ENCODE measurements at places on chromosomes 6 and 20. TPM values are rescaled to one million over a fixed set of nuclear protein-coding genes. Genes with fewer than 3 reads are reported as not detected.

DNA sequence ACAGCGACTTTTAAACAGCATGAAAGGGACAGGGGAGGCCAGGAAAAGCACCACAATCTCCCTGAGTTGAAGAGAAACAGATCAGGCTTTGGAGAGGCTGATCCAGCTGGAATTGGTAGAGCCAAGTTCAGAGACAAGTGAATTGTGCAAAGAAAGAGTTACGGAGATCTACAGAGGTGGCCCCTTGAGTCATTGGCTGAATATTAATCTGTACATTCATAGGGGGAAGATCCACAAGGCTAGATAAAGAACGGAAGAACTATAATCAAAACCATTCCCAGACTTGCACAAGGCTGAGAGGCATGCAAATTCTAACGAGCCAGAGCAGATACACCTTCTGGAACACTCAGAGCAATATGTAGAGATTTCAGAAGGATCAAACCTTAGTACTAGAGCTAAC, 14.2 kb upstream of the FOXQ1 start:
- no peak for DNase-seq

- DNase-seq: no peak
These were observed 29.4 kb upstream of the TAGAP start for GRCh38 chr6:159074120-159074684.

The SLC16A10 gene
- total RNA-seq: 37.9 TPM

DNA sequence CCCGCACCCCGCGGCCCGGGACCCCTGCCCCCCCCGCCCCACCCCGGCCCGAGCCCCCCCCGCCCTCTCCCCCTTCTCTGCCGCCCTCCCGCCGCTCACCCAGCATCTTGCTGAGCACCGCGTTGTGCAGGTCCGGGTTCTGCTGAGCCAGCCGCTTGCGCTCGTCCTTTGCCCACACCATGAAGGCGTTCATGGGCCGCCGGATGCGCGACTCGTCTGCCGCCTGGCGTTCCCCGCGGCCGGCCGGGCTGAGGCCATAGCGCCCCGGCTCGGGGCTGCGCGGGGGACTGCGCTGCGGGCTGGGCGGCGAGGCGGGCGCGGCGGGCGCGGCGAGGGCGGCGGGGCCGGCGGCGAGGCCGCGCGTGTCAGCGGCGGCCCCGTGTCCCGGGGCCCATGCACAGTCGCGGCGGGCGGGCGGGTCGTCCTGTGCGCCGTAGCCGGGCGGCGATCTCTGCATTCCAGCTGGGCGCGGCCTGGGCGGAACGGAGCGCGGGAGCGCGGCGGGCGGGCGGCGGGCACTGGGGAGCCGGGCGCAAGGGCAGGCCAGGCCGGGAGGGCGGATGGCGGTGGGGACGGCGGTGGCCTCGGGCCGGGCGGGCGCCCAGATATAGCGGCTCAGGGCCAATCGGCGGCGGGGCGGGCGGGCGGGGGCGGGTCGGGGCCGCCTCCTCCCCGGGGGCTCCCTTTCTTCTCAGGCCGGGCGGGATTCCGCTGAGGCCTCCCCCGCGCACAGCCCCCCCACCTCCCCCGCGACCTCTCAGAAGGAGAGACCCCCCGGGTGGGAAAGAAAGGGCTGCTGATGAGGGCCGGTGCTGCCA, at the start of gene SOX18:
Gene SOX18, minus strand, starts transcription at position 580 of the 818 bp plus-strand sequence. Its CDS starts 123 bp downstream, at position 457.
- DNase-seq: no peak

DNA sequence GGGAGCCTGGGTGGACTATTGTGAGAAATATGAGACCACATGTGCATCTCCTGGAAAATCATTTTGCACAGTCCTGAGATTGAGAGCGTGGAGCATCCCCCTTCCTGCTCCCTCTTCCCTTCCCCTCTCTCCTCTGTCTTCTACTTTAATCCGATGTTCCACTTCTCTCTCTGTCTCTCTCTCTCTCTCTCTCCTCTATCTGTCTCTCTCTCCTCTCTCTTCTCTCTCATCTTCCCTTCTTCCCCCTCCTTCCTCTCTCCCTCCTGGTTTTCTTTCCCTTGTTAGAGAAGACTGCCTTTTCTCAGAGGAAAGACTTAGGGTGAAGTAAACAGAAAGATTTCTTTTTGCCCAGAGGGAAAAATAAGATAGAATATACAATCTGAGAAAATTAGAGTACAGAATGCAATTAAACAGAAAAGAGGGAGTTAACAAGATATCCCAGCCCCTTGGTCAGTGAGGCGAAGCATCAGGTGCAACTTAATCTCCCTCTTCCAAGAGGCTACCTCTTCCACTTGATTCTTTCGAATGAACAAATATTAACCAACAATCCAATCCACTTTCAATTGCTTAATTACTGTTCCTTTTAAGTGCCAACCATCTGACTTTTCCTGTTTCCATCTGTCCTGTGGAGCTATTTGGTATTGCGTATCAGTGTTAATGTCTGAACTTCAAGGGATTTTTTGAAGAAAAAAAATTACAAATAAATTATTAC, 14.6 kb downstream of the KHDC1 start:
- no peak for DNase-seq

DNA sequence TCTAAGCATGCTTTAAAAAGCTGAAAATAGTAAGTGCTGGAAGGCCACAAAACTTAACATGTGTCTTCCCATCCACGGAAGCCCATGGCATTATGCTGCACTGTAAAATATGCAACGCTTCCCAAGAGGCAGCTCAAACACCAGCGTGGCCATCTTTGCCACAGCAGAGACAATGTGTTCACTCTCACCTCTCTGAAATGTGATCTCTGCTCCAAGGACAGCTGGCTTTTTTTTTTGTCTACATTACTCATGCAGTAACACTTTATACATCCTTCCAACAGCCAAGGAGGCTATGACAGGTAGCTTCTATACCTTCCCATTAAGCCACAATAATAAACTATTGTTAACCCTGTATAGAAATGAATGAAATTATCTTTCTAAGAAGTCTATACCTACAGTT, 49.2 kb downstream of the BLOC1S5 start:
- DNase-seq: no peak

The ZC2HC1B gene
- total RNA-seq: not detected

DNA sequence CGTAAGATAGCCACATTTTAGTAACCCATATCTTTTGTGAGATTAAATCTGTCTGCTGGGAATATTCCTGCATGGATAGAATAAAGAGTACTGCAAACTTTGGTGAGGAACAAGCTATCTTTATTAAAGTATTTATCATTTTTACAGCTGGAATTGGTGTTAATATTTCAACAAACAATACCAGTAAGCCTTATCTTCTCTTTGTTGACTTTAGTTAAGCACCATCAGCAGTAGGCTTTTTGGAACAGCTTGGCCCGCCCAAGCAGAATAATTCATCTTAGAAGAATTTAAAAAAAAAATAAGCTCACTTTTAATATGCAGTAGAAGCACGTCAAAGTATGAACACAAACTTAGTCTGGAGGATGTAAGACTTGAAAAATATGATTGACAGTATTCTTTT, 917.8 kb upstream of the ADGRB3 start:
- no peak for DNase-seq

GRCh38 chr6:6793388-6794250, 205.1 kb downstream of the LY86 start:
- DNase-seq: no peak

DNA sequence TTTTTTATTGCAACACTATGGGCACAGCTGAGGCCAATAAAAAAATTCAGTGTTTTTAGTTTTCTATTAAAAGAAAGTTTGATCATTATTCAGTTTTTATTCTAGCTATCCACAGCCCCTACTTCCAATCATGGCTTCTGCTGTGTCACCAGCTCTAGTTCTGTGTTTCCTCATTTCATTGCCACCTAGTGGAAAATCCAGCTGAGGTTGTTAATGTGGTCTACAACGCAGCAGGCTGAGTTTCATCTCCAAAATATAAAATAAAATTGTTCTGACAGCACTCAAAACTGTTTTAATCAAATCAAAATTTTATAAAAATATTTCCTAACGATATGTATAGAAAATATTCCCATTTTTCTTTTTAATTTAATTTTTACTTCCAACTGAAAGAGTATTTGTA, 13.6 kb downstream of the COL9A1 start:
- no peak for DNase-seq

The ARMH2 gene
- not detected for total RNA-seq

The BPIFB3 gene
- not detected for total RNA-seq

- DNase-seq: no peak
These were observed 54.4 kb downstream of the CCDC170 start for GRCh38 chr6:151548201-151548600.

GRCh38 chr6:108988296-108988695, 106.3 kb downstream of the SESN1 start:
- no peak for DNase-seq

Measured in pancreas (tissue), 10 donors.